ENCODE measurements at places on chromosomes 1 and 21.

DNA sequence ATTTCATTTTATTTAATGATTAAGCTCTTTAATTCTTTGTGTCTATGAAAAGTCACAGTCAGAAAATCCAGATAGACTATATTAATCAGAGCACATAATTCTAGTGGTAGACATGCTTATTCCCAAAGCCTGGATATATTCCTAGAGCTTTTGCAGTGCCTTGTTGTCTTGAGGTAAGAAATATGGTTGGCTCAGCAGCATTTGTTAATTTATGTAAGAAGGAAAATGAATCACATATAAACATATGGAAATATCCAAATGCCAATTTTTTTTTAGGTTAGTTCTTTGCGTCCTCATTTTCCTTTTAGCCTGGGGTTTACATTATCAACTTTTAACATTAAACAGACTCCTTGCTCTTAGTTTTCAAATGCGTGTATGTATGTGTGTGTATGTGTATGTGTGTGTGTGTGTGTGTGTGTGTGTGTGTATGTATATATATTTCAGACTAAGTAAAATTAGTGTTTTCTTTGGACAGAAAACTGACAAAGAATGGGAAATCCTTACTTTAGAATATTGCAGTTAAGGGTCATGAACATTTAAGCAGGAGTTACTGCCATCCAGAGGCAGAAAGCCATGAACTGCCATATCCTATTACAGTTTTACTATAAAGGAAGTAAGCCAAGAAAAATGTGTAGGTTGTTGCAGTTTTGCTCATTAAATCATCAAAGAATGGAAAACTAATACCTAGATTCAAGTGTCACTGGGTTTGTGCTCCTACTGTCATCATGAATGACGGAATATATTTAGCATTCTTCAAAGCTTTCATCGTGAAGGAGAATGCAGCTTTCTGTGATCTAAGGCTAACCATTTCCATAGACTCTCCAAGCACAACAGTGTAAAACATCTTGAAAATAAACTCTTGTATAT lies 477.1 kb upstream of the NR5A2 start:
- no peak for DNase-seq

- no peak for DNase-seq
Observed at GRCh38 chr1:55212349-55213150, 2.6 kb downstream of the USP24 start.

DNA sequence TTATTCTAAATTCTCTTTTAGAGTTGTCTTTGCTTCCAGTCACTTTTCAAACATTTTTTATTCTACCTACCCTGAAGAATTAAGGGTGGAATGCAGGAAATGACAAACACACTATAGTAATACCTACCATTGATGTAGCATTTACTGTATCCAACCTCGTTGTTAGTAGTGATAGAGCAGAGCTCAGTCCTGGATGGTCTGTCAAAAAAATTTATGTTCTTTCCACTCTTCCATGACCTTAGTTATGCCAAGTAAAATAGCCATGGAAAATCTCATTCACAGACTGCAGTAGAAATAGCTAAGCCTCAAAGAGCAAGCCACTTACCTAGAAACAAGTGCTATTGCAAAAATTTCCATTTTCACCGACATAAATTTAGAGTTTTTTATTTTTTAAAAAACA lies 74.6 kb downstream of the CRB1 start:
- no peak for DNase-seq

GRCh38 chr1:109996476-109996875 lies 11.9 kb downstream of the AHCYL1 start:
- DNase-seq = no peak

DNA sequence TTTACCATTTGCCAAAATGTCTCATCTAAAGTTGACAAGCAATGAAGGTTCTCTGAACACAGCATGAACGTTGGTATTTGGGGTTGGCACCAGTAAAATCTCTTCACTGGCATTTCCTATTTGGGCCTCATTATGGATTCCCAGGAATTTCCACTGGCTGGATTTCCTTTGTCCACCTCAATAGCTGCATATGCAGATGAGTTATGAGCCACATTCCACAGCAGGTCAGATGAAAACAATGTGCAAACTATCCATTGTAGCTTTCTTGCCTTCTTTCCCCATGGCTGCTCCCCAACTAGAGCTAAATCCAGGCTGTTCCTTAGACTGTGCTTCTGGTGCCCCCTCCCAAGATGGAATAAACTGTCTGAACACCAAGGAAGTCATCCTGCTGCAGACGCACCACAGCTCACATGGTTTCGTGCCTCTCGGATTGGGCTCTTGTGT lies 168.1 kb upstream of the FGGY start:
- DNase-seq = no peak
